NCI-H1105 (cell line): ENCODE measurements at places on chromosomes 4 and X.
A peak's percentile ranks its signal among the peaks of the same experiment; 100 is the strongest.

GRCh38 chrX:65508851-65509250 lies 25.7 kb downstream of the LAS1L start:
- DNase-seq = no peak

DNA sequence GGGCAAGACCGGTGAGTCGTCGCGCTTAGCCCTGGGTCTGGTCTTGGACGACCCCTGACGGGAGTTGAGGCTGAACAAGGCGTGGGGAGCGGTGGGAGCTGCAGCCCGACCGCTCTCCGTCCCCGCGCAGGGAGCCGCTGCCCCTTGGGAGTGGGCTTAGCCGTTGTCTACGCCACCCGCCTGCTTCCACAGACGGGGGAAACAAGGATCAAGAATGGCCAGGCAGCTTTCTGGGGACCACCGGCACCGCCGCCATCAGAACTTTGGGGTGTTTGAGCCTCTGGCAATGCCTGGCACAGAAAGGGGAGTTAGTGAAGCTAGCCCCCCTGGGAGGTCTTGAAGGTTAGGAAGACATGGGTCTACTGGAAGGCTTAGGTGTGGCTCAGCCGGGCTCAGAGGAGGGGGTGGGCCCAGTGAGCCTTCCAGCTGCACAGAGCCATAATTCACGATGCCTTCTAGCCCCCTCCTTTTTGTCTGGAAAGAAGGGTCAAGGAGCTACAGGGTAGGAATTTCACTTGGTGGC lies 583 bp downstream of the RASL11B start:
- DNase-seq = no peak

- DNase-seq = no peak
Observed at GRCh38 chr4:83082777-83083176, 31.8 kb downstream of the PLAC8 start.

DNA sequence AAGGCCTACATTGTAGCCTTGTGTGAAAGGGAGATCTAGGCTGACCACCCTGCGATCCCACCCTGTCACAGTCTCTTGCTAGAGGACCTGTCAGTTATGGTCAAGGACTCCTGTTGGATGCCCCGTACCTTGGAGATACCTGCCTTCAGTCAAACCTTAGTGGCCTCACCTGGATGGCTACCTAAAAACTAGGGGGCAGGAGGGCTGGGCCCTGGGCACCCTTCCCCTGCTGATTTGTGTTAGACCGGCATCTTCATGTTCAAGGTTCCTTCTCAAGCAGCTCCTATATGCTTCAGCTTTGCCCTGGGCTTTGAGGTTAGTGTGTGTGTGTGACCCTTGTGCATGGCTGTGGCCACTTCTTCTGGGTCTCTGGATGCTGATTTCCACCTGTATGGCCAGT lies 35.3 kb downstream of the CCKAR start:
- no peak for DNase-seq

DNA sequence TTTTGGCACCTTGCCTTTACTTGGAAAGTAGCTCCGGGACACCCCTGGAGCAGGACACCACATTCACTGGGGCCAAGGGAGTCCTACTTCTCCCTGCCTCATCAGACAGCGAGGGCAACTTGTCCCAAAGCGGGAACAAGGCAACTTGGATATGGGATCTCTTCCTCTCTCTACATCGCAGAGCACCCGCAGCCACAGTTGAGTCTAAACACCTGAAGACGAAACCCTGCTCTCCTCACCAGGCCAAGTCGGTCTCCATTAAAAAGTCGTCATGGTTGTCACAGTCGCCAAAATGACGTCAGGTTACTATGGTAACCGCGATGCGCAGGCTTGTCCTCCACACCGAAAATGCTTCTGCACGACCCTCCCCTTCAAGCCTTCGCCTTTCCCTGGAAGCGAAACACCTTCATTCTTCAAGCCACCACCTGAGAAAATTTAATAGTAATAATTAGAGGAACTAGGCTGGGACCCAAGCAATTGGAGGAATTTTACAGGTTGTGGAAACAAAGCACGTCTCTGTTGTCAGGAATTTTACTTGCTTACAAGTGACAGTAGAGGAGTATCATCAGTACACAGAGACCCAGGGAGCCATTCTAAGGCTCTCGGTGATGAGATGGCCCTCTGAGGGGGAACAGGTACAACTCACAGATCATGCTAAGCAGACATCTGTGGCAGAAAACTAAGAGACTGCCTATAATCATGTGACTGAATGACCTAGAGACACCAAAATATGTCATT lies 30.5 kb upstream of the TCEAL4 start:
- peak; percentile 62 for DNase-seq

GRCh38 chr4:140112576-140112975 lies 41.4 kb downstream of the MAML3 start:
- DNase-seq = no peak

- DNase-seq = no peak
Observed at GRCh38 chrX:104420907-104421306, 145.1 kb upstream of the IL1RAPL2 start.

DNA sequence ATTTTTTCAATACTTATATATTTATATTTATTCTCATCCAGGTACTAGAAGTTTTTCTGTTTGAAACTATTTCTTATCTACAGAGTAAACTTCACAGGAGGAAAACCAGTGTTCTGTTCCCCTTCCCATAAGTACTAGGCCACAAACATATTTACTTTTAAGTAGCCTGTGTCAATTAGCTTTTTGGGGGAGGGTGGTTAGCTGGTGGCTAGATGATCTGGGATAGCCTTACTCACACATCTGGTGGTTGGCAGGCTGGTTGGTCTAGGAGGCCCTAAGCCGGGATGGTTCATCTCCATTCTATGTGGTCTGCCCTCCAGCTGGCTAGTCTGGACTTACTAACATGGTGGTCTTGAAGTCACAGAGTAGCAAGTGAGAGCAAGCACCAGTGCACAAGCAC lies 6.2 kb downstream of the JADE3 start:
- DNase-seq = no peak

DNA sequence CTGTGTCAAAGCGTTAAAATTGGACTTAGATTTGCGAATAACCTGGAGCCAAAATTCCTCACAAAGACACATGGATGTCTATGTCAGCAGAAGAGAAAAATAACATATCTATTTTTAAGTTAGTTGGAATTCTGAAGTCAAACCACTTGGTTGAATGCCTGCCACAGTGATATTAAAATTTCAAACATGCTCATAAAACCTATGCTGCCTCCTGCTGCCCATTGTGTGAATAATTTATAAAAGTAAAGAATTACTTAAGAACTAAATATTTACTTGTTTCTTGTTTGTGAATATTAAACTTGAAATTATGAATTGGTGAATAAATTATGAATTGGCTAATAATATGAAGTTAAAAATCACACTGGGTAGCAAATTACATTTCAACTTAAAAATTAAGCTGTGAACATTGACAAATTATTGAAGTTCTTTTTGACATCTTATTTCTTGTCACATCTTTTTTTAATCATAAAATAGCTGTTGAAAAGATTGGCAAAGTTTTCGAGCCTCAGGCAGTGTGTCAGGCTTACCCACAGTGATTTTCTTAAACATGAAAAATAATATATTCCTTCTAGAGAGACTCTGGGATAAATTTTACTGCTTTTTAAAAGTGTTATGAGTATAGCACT lies 35.4 kb downstream of the FABP2 start:
- DNase-seq = no peak

DNA sequence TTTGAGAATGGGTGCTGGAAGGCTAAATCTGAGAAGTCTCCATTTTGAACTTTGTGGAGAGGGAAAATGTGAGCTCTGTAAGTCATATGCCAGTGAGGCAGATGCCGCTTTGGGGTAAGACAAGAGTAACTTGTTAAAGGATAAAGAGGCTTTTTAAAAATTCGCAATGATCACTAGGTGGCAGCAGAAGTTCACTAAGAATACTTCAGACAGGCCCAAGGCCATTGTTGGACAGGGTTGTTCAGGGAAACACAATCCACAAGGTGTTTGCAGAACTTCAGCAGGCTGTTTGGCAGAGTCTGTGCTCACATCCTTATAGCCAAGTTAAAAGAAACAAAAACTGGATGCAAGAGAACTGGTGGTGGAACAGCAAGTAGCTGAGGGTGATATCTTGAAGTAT lies 13.7 kb upstream of the PIGA start:
- DNase-seq = peak; percentile 31

DNA sequence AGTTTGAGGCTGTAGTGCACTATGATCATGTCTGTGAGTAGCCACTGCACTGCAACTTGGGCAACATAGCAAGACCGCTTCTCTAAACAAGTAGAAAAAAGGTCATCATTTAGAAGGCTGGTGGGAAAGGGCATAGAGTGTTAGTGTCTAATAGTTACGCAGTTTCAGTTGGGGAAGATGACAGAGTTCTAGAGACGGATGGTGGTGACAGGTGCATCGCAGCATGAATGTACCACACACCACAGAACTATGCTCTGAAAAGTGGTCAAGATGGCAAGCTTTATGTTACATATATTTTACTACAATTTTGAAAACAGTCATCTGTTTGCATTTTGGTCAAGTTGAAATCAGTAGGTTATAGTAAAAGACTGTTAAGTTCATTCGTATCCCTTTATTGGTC lies 23.7 kb upstream of the CLDN34 start:
- DNase-seq = no peak

DNA sequence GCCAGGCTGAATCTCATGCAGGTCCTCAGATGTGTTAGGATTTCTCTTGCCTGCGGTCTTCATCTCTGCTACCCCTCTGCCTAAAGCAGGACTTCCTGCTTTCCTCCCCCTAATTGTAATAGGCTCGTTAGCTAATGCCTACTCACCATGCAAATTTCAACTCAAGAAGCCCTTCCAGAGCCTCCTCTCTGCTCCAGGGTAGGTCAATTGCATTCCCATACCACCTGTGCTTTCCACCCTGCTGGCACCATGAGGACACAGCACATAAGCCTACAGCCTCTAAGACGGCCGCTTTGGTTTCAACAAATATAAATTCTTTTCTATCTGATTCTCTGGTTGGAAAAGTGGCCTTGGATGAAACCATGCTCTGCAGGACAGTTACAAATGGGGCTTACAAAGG lies 93.9 kb downstream of the QDPR start:
- DNase-seq = no peak

- DNase-seq = no peak
Observed at GRCh38 chr4:138698641-138699040, 316.9 kb upstream of the NOCT start.

- DNase-seq = no peak
Observed at GRCh38 chrX:135295238-135295943, 13.9 kb upstream of the ETDC start.

DNA sequence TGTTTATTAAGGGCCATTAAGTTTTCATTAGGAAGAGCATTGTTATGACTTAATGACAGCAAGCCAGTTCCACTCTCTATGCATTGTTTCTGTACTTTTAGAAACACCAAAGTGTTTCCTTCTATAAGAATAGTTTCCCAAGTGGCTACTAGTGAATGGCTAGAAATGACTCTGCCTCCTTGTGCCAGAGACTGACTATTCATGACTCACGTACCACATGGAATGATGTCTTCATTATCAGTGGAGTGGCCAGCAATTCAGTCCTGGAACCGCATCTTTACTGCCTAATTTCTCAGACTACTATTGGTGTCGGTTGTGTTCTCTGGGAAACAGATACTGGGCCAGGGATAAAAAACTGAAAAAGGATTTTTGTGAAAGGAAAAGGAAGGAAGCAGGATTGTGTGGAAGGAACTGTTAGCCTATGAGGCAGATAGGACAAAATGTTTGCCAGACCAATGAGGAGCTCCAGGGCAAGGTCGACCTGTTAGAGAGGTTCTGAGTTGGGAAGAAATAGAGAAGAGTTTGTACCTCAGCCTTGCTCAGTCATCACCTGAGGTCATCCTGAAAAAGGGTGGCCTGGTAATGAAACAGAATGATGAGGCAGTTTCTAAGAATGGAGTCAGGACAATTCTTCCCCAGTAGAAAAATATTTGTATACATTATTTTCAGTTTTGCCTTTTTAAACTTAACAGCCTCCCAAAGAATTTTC lies 218.6 kb downstream of the SPCS3 start:
- DNase-seq = no peak

GRCh38 chr4:185803022-185803421 lies 9.0 kb downstream of the SORBS2 start:
- no peak for DNase-seq

DNA sequence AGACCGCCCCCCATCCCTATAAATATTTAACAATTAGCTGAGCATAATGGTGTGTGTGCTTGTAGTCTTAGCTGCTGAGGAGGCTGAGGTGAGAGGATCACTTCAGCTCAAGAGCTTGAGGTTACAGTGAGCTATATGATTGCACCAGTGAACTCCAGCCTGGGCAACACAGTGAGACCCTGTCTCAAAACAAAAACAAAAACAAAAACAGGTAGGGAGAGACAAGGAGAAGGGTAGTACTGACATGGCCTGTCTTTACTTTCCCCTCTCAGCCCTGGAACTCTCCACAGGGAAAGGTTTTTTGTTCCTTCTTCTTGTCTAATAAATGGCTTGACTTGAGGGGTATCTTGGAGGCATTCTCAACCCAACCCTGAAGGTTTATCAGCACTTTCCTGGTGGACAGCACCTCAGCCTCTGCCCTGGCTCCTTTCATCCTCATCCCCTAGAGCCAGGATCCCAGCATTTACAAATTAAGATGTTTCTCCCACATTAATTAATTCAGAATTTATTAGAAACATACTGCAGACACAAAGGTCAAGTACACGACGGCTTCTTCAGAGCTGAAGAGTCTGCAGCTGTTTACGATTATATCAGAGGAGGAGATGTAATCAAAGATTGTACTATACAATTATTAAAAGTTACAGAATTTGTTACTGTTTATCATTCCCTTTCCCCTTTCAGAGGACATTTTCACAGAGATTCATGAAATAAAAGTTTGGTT lies 131.8 kb downstream of the AFF1 start:
- DNase-seq = no peak

DNA sequence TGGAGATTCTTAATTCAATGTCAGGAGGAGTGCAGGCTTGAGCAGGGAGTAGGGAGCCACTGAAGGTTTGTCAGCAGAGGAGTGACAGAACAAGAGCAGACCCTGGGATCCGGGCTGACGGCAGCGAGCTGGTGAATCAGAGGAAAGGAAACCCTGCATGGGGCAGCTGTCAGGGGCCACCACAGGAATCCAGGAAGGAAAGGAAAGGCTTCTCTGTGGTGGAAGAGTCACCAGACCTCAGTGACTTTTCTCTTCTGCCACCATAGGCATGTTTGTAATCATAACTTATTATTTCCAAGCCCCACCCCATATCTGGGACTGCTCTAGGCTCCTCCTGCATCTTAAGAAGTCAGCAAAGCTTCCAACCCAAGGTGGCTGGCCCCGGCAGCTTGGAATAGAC lies 150.9 kb downstream of the BCOR start:
- DNase-seq = no peak

- DNase-seq = no peak
Observed at GRCh38 chrX:39777623-39778025, 320.1 kb downstream of the BCOR start.

DNA sequence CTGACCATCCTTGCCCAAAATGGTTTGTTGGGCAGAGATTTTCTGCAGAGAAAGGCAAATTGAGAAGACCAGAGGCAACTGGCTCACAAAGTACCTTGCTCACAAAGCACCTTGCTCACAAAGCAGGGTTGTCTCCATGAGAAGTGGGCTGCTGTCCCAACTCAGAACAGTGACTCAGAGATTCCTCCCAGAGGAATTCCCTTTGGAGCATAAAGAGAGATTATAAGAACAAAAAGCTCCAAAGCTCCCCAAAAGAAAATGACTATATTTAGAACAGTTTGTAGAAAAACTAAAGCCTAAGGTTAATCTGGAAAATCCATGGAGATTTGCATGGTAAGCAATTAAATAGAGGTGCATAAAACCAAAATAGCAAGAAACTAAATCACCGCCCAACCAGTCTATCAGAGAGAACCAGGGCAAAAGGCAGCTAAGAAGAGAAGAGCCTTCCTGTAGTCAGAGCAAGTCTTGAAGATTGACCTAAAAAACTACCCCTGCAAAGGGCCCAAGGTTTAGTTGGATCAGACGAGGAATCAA lies 731.4 kb downstream of the FAT4 start:
- DNase-seq = no peak
